ENCODE measurements at places on chromosomes 1 and 21.

GRCh38 chr21:39218082-39218409 lies 34.8 kb upstream of the PSMG1 start:
- no peak for DNase-seq

DNA sequence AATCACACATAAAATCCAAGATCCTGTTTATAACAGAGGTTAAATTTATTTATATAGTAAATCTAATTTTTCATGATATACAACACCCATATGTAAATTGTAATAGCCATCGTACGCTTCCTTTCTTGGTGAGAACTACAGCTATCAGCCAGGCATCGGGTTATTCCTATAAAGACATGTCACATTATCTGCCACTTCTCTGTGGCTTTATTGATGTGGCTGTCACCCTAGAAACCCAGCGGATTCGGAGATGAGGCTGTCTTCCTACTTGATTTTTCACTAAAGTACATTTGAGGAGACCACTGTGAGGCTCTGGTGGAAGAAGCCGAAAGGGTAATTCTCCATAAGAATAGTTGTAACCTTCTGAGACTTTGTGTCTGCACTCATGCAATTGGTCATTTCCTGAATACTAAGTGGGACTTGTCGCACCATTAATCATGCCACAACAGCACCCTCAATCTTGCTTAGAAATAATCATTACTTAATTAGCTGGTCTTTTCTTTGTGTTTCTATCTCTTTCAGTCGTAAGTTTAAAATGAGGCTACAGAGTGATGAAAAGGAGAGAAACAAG lies 106.0 kb downstream of the NTNG1 start:
- no peak for DNase-seq

DNA sequence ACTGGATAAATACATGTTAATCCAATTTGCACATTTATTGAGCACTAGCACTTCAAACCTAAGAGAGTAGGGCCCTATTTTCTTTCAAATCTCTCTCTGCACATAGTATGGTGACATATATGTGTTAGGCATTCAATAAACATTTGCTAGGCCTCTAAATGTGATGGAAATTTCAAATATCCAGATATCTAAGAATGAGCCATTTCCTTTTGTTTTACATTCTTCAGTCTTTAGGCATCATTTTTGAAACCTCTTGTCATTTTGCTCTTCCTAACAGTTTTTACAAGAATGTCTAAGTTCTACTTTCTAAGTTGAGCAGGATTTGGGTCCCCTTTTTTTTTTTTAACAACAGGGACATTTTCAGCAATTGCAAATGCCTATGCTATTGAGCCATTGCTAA lies 395.7 kb upstream of the ST6GALNAC5 start:
- DNase-seq: no peak

- no peak for DNase-seq
Observed at GRCh38 chr21:17455028-17455353, 57.9 kb upstream of the CXADR start.

DNA sequence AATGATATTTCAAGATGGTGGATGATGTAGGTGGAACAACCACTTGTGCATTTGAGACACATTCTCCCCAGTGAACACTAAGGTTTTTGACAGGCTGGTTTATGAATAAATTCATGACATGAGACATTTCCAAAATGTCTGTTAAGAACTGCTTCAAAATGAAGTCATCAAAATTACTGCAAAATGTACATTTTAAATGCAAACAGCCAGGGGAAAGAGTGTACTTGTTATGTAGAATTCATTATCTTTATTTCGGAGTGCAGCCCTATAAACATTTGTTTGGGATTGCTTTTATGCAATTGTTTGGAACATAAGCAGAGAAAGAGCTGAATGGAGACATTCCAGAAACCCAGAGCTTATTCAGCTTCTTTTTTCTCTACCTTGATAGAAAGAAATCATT lies 49.5 kb downstream of the DSCAM start:
- DNase-seq: no peak

GRCh38 chr1:204127597-204128242 lies 24.1 kb downstream of the ETNK2 start:
- peak; percentile 39 for DNase-seq

DNA sequence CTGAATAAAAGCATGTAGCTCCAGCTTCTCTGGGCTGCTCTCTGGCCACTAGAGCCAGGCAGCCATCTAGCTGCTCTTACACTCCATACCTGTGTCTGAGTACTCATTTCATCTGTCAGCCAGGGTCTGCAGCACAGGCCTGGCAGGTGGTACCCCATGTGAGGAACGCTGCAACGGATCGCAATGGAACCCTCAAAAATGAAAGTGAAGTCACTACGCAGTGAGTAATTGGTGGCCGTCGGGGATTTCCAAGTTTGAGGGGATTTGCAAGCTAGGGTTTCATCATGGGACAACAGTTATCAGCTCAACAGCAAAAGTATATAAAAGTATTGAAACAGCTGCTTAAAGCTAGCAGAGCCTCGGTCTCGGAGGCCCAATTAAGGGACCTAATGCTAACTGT lies 186.7 kb downstream of the HFM1 start:
- no peak for DNase-seq

DNA sequence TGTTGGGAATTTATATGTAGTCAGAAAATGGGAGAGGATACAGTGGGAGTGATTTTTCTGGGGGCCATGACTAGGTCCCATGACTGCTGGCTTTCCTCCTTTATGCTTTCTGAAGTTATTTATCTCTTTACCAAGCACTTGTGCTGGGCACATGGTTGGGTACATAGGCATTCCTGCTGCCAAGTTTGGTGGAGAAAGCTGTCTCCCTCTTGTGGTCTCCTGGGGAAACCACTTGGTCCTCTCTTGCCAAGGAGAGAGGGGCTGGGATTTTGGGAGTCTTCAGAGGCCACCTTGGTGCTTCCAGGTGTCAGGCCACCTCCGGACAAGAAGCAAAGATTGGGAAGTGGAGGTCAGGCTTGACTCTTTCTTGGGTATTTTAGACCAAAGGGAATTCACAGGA lies 120.2 kb upstream of the KCNE2 start:
- no peak for DNase-seq

DNA sequence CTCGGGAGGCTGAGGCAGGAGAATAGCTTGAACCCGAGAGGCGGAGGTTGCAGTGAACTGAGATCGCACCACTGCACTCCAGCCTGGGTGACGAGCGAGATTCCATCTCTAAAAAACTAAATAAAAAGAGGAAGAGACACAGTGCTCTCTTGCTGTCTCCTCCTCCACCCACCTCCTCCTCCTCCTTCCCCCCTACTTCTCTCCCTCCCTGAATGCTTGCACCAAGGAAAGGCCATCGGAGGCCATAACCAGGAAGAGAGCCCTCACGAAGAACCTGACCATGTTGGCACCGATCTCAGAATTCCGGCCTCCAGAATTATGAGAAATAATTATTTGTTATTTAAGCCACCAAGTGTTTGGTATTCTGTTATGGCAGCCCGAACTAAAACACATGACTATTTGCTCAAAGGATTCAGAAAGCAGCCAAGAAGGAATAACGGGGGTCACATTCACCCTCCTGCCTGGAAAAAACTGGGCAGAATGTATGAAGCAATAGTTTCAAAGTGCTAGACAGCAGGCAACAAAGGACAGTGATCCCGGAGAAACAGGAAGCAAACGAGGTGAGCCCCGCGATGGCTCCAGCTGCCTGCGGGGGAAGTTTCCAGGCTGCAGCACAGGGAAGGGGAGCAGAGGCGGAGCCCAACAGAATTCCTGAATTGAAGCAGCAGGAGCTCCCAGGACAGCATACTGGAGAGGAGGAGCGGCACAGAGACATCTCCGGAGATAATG lies 35.8 kb downstream of the LDLRAD1 start:
- peak; percentile 69 for DNase-seq

DNA sequence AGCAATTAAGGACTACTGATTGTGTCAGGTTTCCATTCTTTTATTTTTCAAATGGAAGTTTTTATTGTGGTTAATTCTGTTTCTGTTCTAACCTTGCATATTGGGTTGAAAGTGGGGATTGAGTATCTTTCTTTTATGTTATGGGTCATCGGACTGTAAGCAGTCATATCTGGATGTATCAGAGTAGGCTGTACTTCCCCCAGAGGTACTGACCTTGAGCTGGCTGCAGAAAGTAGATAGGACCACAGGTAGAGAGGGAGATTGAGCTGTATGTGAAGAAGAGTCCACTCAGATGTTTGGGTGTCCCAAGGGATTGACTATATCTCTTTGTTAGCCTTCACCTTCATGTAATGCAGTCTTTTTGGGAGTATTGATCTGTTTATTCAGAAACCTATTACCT lies 20.5 kb upstream of the ALG14 start:
- no peak for DNase-seq

- no peak for DNase-seq
Observed at GRCh38 chr1:3543076-3544039, 68.0 kb downstream of the MEGF6 start.

DNA sequence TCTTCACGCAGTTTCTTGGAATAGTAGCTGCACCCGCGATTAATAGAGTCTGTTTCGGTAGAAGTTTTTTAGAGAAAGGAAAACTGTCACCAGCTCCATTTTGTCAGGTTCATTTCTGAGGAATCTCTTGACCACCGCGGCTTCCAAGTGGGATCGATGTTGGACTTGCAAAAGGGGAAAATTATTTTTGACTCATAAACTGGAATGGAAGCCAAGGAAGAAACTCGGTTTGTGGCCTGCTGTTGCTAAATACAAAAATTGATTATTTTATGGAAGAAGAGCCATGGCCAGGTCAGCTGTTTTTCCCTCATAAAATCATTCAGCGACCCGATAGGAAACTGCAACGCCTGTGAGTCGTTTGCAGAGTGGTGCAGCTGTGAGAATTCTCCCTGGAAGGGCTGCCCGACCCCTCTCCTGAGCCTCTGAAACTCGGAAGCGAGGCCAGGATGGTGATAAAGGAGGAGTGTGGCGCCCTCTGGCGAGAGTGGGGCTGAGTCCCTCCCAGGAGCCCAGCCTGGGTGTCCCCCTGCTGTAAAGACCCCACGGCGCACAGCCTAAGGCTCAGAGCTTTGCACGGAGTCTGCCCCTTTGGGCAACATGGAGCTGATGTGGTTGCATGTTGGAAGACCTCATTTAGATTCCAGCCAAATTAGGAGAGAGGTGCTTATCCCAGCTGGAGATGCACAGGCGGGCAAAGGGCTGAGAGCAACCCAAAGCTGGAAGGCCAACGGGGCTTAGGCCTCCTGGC lies 83.6 kb upstream of the SLC25A33 start:
- DNase-seq: peak; percentile 89

DNA sequence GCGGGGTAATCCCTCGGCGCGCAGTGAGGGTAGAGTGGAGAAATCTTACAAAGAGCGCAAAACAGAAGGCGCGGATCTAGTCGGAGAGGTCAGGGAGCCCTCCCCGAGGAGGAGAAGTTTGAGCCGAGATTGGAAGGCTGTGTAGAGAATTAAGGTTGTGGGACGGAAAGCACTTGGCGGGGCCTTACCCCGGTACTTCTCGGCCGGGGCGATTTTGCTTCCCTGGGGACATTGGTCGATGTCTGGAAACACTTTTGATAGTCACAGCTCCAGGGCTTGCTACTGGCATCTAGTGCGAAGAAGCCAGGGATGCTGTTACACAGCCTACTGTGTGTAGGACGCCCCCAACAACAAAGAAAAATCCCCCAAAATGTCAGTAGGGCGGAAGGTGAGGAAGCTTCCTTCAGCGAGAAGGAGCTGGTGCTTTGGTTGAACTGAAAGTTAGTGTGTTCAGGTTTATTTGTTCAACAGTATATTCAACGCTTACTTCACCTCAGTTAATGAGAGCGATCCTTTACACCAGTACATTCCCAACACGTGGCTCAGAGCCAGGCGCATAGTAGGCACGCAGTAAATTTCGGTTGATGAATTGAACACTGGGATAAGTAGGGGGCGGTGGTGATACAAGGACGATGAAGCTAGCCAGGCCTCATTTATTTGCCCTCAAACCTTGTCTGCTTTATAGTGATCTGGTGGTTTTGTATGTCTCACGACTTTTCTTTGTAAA lies 807 bp downstream of the CEP85 start:
- peak; percentile 34 for DNase-seq

- DNase-seq: no peak
Observed at GRCh38 chr21:30146558-30147282, 19.9 kb downstream of the CLDN17 start.

DNA sequence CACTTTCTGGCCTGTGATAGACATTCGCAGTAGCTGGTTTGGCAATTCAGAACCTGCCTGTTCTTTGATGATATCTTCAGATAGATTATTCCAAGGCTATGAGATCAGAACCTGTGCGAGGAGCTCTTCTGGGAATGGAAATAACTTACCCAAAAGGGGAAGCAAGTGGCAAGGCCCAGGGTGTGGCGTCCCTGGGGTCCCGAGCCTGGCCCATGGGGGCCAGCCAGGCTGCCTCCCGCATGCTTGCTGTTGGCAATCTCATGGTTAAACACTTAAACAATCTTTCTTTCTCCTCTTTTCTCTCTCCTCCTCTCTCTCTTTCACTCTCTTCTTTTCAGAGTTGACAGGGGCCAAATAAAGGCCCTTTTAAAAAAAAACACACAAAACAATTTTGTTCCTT lies 108.1 kb downstream of the RNF220 start:
- DNase-seq: no peak

DNA sequence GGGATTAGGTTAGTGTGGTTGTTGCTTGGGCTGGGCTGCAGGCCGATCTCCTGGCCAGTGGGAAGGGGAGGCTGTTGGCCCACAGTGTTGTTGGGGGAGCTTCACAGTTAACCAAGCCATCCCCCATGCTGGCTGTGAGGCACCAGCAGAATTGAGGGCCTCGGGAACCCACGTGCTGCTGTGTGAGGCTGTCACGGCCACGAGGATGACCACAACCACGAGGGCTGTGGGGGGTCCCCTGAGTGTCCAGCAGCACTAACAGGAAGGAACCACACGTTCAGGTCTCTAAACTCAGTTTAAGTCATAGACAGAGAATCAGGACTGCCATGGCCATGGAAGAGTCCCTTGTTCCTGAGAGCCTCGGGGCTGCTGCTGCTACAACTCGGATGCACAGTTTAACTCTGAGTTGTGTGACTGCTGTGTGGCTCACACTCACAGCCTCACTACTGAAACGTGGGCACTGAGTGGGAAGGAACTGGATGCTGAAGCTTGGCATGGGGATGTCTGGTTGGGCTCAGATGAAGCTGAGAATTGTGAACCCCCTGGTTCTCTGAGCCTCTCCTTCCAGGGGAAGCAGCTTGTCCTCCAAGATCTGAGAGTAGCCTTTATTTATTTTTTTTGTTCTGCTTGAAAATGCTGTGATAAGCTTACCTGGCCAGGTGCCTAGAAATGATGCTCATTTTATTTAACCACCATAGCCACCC lies 4.8 kb upstream of the MMEL1 start:
- no peak for DNase-seq

GRCh38 chr21:31744182-31744800 lies 12.4 kb upstream of the SCAF4 start:
- no peak for DNase-seq

DNA sequence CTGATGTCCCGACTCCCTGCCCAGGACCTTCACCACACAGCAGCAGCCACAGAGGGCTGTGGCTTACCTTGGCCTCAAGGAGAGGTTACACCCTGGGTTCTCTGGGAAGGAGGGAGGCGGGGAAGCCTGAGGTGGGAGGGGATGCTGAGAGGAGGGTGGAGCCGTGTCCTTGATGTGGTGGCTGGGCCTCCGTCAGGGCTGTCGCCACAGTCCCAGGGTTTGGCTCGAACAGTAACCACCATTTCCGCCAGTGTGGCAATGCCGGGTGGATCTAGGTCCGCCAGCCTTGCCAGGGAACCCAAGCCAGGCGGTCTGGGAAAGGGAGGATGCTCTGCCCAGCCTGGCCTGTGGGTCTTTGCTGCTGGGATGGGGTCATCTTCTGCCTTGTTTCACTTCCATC lies 18.4 kb upstream of the CDCA8 start:
- peak; percentile 41 for DNase-seq
